ENCODE measurements at places on chromosomes 13 and 19. TPM values are rescaled to one million over a fixed set of nuclear protein-coding genes. Genes with fewer than 3 reads are reported as not detected.

The KLK6 gene
- total RNA-seq, result not detected

The CILP2 gene
- total RNA-seq, result 0.10 TPM

The CBARP gene
- not detected for total RNA-seq

The URAD gene
- not detected for total RNA-seq

DNA sequence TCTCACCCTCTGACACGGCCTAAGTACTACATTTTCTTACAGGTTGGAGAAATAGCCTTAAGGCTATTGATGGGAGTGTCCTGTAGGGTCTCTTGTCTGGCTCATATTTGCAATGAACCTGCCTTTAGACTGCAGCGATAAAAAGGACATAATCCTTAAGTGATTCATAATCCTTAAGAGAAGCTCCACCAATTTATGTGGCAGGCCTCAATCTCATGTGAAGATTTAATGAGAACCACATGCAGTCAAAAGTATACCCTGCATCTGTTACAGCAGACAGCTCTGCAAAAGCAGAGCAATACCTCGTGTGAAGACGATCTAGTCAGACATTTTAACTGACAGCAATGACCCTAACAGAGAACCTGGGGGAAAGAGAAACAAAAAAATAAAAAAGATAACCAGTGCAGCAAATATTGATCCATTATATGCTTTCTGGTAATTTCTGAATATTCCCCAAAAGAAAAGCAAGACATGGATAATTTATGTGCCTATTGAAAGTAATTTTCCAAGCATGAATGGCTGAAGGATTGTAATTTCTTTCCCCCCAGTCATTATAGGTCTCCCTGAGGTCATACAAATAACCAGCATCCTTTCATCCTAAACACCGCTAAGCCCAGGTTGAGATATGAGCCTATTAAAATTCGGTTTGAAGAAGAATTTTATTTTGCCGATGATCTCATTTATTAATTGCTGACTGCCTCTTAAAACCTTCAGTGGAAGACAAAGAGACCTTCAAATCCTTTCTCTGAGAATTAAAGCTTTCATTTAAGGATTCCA, 321.8 kb upstream of the NBEA start:
- H3K4me1 ChIP-seq, result no peaks in the 10 kb centered on the region
- no peak overlapping the region for H3K4me3 ChIP-seq
- no peak overlapping the region for H3K27ac ChIP-seq
- DNase-seq, result no peak
- no peaks in the 10 kb centered on the region for H3K36me3 ChIP-seq

GRCh38 chr19:55939206-55939605, 7.1 kb upstream of the NLRP13 start:
- no peaks in the 10 kb centered on the region for H3K27me3 ChIP-seq
- no peaks in the 10 kb centered on the region for H3K36me3 ChIP-seq
- no peak overlapping the region for H3K27ac ChIP-seq
- DNase-seq, result no peak

GRCh38 chr19:1880611-1881392, 4.5 kb downstream of the ABHD17A start:
- DNase-seq, result peak; percentile 20
- H3K27me3 ChIP-seq, result no peaks in the 10 kb centered on the region
- no peak overlapping the region for H3K27ac ChIP-seq

DNA sequence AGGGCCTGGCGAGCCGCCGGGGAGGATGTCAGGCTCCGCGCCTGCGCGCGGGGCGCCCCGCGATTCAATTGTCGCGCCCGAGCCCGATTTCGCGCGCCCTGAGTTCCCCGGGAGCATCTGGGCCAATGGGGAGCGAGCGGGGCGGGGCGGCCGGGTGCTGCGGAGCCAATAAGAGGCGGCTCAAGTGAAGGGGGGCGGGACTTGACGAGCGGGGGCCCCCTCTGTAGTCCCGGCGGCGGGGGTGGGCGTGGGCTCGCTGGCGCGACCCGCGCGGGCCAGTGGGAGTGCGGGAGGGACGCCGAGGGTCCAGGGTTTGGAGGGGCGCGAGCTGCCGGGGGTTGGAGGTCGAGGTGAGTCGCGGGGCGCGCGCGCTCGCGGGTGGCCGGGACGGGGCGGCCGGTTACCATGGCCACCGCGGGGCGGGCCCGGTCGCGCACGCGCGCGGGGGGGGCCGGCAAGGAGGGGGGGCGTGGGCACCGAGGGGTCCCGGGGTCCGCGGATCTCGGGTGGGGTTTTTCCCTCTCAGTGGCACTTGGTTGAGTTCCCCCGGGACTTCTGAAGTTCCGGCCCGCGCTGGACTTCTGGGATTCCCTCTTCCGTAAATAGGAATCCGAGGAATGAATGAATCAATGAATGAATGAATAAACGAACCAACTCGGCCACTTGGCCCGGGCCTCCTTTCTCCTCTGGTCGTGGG, 744 bp downstream of the UHRF1 start:
- H3K36me3 ChIP-seq, result peaks cover 2% of the 10 kb centered on the region
- peak overlapping the region; percentile 73 for H3K4me3 ChIP-seq
- H3K27me3 ChIP-seq, result peaks cover 3% of the 10 kb centered on the region
- DNase-seq, result peak; percentile 95
- peaks cover 48% of the 10 kb centered on the region for H3K4me1 ChIP-seq

GRCh38 chr19:13748169-13748828, 16.0 kb upstream of the MRI1 start:
- peaks cover 15% of the 10 kb centered on the region for H3K4me1 ChIP-seq
- peak overlapping the region; percentile 94 for H3K27ac ChIP-seq
- H3K27me3 ChIP-seq, result no peaks in the 10 kb centered on the region
- H3K36me3 ChIP-seq, result no peaks in the 10 kb centered on the region

DNA sequence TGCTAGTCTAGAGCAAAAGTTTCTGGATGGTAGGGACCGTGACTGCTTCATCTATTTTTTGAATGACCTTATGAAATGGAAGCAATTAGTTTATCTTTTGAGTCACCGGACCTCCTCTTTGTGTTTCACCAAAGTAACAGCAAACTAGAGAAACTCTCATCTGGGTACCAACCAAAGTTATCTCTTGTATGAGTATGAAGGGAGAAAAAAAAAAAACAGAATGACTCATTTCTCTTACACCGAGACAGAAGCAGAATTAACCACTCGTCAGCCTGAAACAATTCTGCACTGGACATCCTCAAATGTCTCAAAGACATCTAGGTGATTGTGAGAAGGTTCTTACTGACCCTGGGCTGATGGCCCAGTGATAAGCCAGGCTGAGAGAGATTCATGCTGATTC, 18.3 kb downstream of the ZNF100 start:
- H3K4me3 ChIP-seq, result no peak overlapping the region
- no peaks in the 10 kb centered on the region for H3K4me1 ChIP-seq
- no peak for DNase-seq
- H3K27me3 ChIP-seq, result no peaks in the 10 kb centered on the region
- H3K36me3 ChIP-seq, result peaks cover 34% of the 10 kb centered on the region
- no peak overlapping the region for H3K27ac ChIP-seq

GRCh38 chr19:5749505-5749904, 29.1 kb downstream of the CATSPERD start:
- no peaks in the 10 kb centered on the region for H3K4me1 ChIP-seq
- no peaks in the 10 kb centered on the region for H3K36me3 ChIP-seq
- DNase-seq, result no peak
- H3K4me3 ChIP-seq, result no peak overlapping the region
